ENCODE measurements at places on chromosomes 5 and 9. TPM values are rescaled to one million over a fixed set of nuclear protein-coding genes. Genes with fewer than 3 reads are reported as not detected.

CARTPT gene
- not detected for total RNA-seq

MLLT3 gene
- total RNA-seq, result 42.5 TPM

PCDHA6 gene
- total RNA-seq, result not detected

PHF24 gene
- 0.09 TPM for total RNA-seq

FKBP15 gene
- 34.0 TPM for total RNA-seq

PCDHA9 gene
- not detected for total RNA-seq

FOXD4L4 gene
- 0.07 TPM for total RNA-seq

PDLIM4 gene
- total RNA-seq, result 0.23 TPM
